ENCODE measurements at places on chromosomes 7 and 10. TPM values are rescaled to one million over a fixed set of nuclear protein-coding genes. Genes with fewer than 3 reads are reported as not detected.

- no peak for DNase-seq
These were observed 3.6 kb downstream of the ADARB2 start for GRCh38 chr10:1733720-1734119.

DNA sequence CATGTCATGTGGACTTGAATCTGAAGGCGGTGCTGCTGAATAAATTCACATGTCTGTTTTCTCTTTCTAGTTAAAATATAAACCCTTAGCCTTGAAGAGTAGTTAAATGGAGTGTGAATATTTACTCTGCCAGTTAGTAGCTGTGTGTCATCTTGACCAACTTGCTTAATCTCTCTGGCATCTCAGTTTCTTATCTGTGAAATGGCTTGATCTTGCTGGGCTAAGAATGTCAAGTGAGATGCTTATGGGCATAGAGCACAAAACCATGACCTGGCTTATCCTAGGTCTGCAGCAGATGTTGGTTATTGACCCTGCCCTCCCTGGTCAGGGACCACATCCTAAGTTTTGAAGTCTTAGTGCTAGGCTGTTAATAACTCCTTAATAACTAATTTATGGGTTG lies 16.6 kb downstream of the ARID5B start:
- DNase-seq, result no peak

DNA sequence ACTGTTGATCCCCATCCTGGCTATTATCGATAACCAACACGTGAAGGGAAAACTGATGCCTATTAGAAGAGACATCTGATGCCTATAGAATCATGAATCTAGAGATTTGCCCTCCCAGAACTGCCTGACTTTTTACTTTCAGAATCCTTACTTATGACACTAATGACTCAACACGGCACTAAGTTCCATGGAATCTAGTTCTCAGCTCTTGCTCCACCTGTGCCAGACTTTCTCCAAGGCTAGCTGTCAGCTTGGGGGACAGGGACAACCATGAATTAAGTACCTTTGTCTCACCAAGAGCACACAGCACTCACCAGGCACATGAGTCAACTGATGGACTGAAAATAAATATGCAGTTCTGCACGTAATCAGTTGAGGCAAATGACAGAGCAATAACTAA lies 184.2 kb downstream of the FRMD4A start:
- no peak for DNase-seq

DNA sequence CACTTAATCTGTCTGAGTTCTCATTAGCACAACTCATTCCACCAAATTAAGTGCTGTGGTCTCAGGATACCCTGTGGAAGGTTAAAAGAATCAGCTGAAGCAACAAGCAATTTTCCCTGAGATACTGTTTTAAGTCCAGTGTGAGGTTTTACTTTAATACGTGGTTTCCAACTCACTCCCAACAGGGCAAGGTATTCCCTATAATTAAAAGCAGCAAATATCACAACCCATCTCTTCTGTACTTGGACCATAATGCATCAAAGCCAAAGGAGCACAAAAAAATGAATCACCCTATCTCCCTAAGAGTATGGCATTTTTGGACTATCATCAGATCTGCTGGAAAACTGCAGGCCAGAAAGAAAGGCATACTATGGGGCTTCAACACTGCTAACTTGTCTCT lies 4.9 kb downstream of the CADPS2 start:
- DNase-seq, result no peak

GRCh38 chr7:102431617-102432298 lies 1.6 kb upstream of the ORAI2 start:
- DNase-seq, result no peak

- DNase-seq, result no peak
These were observed 858.7 kb downstream of the CCSER2 start for GRCh38 chr10:85187047-85187446.

DNA sequence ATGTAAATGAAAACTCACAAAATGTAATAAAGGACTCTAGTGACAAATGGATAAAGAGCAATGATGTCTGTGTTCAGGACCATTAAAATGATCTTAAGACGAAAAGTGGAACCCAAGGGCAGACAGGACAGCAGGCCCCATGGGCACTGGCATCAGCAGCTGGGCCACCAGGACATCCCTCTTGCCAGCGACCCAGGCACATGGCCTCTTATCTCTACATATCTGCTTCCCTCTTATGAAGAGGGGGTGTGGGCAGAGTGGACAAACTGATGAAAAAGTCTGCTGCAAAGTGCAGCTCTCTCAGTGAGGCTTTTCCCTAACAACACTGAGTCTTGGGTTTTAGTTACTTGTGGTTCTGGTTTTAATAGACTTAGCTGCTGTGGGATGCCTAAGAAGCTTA lies 44.8 kb upstream of the ANKRD1 start:
- DNase-seq, result no peak

DNA sequence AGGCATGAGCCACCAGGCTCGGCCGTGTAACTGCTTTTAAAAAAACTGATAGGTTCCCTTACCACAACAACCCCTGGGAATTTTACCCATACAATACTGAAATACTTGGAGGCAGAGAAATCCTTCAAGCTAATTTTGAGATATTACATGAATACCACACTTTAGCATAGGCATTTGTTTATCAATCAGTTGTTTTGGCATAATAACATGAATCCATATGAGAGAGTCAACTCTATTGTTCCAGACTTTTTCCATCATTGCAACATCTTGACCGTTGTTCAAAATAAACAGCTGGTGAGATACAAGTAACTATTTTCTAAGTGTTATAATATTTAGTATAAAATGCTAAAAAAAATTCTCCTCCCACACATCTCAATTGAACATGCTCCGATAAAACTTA lies 36.8 kb downstream of the LAMB4 start:
- no peak for DNase-seq

DNA sequence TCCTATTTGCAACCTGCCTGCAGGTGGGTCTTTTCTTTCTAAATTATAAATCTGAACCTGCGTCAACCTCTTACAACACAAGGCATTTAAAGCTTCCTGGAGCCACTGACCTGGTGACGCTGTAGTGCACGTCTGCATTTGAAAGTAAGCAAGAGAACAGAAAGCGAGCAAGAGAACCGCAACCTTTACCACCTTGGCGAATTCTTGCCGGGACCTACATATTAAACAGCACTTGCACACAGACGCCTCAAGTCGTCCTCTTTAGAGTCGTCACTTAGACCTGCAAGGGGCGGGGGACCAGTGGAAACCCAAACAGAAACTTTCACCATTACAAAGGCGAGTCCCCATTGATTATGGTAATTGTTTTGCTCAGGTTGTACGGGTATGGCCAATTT lies 9.5 kb downstream of the GLI3 start:
- DNase-seq, result no peak

- no peak for DNase-seq
These were observed 5.6 kb downstream of the LRRC72 start for GRCh38 chr7:16532272-16532671.

GRCh38 chr10:133475821-133476640 lies 22.3 kb downstream of the SCART1 start:
- no peak for DNase-seq

DNA sequence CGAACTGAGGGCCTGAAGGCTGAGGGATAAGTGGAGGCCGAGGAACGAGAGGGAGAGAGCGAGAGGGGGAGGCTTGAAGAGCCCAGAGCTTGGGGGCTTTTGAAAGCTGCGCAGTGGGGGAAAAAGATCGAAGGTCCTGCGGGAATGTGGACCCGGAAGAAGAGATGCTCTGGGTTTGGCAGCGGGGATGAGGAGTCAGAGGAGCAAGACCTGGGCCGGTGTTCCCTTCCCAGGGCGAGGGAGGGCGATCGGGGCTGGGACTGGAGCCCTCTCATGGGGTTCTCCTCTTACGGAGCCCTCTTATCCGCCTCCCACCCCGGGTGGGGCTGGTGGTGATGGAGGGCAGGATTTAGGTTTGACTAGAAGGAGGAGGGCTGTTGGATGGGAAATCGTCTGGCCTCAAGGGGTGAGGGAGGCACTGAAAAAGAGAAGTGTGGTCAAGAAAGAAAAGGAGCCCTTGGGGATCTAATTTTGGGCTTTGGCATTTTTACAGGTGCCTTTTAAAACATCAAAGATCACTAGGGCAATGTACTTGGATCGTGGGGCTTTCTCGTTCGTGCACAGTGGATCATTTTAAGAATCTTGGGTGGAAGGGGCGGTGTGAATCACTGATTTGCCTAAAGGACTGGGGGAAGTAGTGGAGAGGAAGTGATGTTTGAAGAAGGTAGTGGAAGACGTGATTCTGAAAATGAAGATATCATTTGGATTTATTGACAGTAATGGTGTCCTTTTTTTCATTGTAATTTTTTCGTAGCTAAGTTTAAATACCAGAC lies 637 bp downstream of the SAMD8 start:
- peak; percentile 72 for DNase-seq

DNA sequence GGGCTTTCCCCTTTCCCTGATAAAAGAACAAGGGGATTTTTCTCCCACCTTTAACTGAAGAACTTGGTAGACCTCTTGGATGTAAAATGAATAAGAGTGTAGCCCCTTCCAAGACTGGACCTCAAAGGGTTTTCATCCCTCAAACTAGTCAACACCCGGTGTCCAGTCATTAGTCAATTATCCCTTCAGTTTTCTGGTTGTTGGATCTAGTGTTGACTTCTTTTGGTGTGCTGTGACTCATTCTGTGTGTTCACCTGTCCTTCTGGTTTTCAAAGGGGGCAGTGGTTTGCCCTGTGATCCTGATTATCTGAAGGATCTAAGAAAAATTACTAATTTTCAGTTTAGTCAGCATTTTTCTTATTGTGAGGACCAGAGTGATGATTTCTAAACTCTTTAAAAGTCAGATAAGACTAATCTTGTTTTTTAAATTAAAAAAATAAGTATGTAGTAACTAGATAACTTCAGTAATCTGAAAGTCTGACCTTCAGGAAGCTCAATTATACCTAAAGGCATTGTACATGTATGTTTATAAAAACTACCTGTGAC lies 583.5 kb downstream of the CNTNAP2 start:
- DNase-seq, result no peak

DNA sequence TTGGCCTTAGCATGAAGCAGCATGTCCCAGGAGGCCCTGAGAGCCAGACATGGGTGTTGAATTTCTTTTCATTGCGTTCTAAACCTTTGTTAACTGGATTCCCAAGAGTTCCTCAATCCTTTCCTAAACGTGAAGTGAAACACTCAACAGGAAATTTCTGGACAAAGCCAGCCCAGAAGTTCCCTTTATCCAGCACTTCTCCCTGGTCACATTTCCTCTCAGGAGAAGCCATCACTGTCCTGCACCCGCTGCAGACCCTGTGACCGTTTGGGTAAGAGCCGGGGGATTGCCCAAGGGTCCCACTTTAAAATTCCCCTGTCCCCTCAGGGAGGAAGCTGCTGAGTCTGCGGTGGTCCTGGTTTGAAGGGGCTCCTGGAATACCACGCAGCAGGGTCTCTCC lies 88.0 kb upstream of the ZPBP start:
- DNase-seq, result no peak

DNA sequence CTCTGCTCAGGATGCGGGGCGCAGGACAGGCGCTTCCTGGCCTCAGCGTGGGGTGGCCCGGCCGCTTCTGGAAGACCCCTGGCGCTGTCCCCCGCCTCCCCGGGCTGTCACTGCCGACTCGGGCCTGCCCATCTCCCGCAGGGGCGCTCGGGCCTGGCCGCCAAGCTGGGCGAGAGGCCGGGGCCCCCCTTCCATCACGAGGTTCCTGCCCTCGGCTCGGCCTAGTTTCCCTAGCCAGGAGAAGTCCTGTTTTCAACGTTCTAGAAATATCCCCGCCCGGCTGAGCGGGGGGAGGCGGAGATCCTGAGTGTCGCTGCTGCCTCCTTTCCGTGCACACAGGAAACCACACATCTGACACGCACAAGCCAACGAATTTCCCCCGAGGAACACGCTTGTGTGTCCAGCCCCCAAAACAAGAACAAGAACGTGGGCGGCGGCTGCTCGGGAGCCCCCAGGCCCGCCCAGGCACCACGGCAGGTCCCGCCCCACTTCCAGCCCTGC lies 33.7 kb downstream of the AP5Z1 start:
- no peak for DNase-seq

DNA sequence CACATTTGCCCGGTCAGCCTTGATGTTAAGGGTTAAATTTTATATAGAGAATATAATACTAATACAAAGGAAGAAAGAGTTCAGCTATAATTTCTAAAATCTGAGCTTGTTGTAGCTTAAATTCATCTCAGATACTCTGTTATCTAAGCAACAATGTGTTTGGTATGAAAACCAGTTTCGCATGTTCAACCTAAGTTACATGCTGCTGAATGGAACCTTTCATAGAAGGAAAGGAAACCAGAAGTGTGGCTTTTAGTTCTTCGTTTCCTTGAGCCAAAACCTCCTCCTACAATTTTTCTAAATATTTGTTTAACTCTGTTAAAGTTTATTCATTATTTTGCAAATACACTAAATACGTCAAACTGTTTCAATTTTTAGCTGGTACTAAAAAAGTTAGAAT lies 18.5 kb downstream of the AGR2 start:
- no peak for DNase-seq

DNA sequence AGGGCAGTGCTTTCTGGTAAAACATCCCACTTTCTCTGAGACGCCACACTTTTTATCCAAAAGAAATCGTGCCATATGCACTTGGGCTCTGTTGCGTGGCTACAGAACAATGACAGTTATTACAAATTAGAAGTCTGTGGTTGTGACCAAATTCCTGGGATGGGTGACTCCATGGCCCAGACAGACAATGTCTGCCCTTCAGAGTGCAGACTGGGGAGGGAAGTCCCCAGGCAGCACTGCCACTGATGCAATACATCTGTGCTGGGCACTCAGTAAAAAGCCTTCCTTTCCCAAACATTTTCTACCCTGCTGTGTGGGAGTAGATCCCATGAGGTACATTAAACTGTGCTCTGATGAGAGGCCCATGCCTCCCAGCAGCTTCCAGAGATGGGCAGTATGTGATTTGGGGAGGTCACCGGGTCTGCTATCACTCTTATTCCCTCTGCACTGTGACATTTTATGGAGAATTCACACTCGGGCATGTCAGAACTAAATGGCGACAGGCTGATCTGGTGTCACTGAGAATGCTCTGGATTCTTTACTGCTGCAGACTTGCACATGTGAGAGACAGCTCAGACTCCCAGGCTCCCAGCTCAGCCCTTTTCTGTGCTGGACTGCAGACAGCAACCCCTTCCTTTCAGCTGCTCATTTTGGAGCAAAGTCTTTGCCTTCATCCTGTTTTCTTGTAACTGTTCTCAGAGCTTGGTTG lies 243.5 kb upstream of the ZNF32 start:
- DNase-seq, result no peak

GRCh38 chr10:90197766-90198165 lies 496.4 kb downstream of the KIF20B start:
- no peak for DNase-seq

CRPPA gene
- polyA plus RNA-seq, result 0.59 TPM

SFRP4 gene
- 8.4 TPM for polyA plus RNA-seq

ADCYAP1R1 gene
- not detected for polyA plus RNA-seq

LIPN gene
- polyA plus RNA-seq, result not detected

RBP3 gene
- polyA plus RNA-seq, result not detected

GDF10 gene
- polyA plus RNA-seq, result 0.10 TPM

VIPR2 gene
- polyA plus RNA-seq, result not detected

MACROH2A2 gene
- polyA plus RNA-seq, result 27.5 TPM

CALHM1 gene
- not detected for polyA plus RNA-seq

OPN4 gene
- not detected for polyA plus RNA-seq

MPP7 gene
- polyA plus RNA-seq, result 0.06 TPM

All from A549 (cell line).